ENCODE measurements at places on chromosomes 13 and 19.
A peak's percentile ranks its signal among the peaks of the same experiment; 100 is the strongest.

DNA sequence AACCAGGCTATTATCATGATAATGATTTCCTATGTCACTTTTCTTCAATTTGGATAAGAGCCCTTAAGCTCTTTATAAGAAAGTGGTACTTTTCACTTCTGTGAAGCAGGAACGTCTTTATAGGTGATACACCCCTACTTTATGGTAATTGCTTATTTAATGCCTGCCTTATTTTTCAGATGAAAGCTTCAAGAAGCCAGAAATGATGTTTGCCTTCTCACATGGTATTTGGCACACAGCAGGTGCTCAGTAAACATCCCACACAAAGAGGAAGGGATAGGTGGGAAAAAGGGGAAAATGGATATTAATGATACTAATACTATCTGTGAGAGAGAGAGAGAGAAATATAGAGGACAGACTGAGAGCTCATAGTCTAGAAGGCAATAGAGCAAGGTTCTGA, 29.0 kb upstream of the WASF3 start:
- no peak for ATAC-seq

DNA sequence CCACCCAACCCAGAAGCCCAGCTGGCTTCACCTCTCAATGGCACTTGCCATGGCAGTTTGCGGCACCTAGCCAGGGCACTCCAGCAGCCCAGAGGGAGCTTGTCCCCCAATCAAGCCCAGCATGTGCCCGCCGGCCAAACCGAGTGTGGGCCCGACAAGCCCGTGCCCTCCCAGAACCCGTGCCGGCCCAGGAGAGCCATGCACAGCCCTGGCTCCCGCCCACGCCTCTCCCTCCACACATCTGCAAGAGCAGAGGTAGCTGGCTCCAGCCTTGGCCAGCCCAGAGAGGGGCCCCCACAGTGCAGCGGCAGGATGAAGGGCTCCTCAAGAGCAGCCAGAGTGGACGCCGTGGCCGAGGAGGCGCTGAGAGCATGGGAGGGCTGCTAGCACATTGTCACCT, 2278.0 kb upstream of the PCDH20 start:
- no peak for ATAC-seq

DNA sequence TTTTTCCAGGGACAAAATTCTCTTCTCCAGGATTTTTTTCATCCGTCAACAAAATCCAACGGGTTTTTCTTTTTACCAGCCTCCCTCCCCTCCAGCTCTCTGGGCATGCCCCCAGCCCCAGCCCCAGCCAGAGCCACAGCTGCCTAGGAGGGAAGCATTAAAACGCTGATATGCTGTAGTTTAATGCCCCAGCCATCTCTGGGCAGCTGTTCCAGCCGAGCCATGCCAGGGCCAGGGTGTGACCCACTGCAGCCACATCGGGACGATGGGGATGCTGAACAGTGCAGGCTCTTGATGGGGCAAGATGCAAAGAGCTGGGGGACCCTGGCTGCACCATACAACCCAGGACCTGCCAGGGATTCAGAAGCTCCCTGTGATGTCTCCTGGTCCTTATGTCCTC, 32.1 kb downstream of the TSHZ3 start:
- no peak for ATAC-seq

DNA sequence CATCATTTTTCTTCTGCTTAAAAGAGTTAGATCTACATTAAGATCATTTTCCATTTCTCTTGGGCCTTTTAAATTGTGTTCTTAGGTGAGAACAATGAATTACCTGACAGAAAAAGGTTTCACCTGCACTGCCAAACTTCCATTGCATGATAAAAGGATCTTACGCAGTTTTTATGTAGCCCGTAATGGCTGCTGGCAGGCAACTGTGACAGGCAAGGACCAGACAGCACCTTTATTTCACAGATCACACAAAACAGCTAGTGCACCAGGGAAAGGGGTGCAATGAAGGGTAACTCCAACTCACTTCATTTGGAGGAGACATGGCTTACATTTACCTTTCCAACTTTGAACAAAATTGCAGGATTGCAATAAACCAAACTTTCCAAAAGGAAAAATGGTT, 159.8 kb downstream of the SLITRK1 start:
- no peak for ATAC-seq

- ATAC-seq, result peak; percentile 69
Observed at GRCh38 chr19:9934132-9934950, 2.0 kb downstream of the OLFM2 start.

- no peak for ATAC-seq
Observed at GRCh38 chr13:38090913-38091312, 221.3 kb upstream of the TRPC4 start.

GRCh38 chr13:94033098-94033497, 446.4 kb downstream of the DCT start:
- ATAC-seq, result no peak

DNA sequence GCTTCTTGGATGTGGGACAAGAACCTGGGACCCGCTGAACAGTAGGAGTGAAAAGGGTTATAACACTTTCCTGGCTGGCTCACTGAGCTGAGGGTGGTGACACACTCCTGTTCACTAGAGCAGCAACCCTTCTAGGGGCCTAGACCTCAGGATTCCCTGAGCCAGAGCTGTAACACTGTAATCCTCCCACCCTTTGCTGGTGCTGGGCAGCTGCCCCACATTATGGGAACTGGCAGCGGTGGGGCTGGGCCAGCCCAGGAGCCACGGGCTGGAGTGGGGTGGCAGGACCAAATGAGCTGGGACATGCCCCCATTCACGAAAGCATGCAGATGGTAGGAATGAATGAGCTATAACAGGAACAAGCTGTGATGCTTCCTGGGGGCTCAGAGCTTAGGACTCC, 110.6 kb downstream of the B3GLCT start:
- no peak for ATAC-seq

DNA sequence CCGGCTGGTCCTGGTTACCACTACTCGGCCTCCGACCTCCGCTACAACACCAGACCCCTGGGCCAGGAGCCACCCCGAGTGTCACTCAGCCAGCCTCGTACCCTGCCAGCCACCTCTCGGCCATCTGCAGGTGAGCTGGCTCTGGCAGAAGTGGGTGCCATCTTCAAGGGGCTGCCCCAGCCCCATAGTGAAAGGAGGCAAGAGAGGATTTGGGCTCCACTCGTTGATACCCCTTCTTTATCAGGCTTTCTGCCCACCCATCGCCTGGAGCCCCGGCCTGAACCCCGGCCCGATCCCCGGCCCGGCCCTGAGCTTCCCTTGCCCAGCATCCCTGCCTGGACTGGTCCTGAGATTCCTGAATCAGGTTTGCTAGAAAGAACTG, 7.1 kb downstream of the LTBP4 start:
- no peak for ATAC-seq

DNA sequence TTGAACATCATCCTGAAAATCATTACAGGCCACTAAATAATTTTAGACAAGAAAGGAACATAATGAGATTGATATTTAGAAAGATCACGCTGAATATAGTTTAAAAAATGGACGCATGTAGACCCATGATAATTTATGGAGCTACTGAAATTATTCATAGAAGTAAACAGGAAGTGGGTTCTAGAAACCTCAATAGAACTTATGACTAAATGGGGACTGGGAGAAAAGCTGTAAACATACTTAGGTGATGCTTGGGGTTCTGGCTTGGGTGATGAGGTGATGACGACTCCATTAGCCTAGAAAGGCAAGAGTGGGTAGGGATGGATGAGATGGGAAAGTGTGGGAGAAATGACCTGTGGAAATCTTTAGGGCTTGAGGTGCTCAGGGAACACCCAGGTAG, 484.0 kb downstream of the MYO16 start:
- no peak for ATAC-seq

DNA sequence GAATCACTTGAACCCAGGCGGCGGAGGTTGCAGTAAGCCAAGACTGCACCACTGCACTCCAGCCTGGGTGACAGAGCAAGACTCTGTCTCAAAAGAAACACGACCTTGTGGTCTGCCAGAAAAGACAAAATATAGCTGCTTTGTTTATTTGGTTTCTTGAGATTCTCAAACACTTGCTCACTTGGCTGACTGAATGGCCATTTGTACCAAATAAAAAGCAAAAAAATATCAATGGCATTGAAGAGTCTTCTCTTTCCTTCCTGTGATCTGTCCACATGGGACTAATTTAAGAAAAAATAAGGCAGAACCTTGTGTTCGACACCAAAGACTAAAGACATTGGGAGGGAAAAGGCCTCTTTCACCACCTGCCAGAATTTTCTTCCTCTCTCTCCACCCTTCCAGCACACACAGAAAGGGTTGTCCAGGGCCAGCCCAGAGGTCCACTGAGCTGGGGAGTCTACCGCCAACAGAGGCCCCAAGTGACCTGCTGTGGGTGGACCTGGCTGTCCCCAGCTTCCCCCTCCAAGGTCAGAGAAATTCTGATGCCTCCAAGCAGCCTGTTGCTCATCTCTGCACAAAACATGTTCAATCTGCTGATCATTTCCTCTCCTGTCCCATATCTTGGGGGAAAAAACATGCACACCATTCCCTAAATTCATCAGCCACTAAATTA, 5.9 kb downstream of the BRME1 start:
- no peak for ATAC-seq

DNA sequence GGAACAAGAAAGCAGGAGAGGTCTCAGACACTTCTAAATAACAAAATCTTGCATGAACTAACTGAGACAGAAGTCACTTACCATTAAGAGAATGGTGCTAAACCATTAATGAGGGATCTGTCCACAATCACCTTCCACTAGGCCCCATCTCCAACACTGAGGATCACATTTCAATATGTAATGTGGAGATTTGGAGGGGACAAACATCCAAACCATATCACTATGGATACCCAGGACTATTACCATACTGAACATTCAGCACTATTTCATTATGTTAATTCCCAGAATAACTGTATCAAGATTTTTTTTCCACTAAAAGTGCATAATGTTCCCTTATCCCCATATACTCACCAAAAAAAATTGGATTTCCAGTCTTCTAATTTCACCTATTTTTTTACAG, 491.8 kb downstream of the LMO7 start:
- ATAC-seq, result no peak

GRCh38 chr13:35699825-35700510, 223.5 kb upstream of the MAB21L1 start:
- no peak for ATAC-seq
